ENCODE measurements at places on chromosomes 2 and 18. TPM values are rescaled to one million over a fixed set of nuclear protein-coding genes. Genes with fewer than 3 reads are reported as not detected.

PLGLB1 gene
- total RNA-seq: not detected

DNA sequence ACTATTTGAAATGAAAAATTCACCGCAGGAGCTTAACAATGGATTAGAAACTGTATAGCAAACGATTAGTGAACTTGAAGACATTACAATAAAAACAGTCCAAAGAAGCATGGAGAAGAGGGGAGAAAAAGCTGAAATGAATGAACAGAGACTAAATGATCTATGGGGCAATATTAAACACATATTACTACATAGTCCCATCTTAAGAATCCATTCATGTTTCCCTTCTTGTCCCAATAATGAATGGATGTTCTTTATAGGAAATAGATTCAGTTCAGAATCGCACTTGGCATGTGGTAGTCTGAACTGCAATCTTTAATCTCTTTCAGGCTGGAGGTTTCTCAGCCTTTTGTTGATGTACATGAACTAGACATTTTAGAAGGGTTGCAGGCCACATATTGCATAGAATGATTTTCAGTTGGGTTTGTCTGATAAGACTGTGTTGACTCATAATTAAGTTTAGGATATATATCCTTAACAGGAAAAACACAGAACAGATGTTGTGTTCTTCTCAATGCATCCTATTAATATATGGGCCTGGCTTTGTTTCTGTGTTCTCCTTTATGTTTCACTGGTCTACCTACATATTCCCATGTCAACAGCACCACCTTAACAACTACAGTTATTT, 27.9 kb downstream of the CCDC88A start:
- no peak for DNase-seq

DNA sequence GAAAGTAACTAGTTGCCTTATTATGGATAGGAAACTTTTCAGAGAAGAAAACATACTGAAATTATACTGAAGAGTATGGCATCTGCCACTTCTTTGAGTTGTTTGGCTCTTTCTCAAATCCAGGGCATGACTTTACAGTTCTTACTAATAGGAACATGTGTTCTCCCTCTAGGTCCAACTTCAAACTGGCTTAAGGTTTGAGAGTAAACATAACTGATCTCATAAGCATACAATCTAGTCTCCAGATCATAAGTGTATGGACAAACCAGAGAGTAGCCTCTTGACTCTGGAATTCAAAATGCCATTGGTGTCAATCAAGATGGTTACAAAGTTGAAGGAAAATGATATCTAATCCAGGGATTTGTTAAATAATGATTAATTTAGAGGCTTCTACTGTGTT, 101.5 kb downstream of the NYAP2 start:
- no peak for DNase-seq

DNA sequence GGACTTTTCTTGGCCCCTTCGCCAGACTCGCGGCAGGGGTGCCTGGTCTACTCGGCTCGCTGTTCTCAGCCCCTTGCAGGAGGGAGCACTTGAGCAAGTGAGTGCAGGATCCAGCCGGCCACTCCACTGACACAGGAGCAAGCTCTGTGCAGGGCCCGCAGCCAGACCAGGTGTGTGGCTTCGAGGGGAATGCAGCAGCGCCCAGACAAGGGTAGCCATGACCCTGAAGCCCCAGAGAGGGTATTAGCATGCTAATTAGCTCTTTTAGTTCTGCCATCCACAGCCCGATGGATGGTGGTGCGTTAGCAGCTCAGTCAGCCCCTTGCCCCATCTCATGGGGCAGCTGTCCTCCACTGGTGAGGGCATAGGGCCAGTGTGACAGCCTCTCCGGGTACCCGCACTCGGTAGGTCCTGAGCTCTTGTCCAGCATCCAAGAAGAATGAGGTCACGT, 103.2 kb upstream of the HS6ST1 start:
- DNase-seq: no peak

DNA sequence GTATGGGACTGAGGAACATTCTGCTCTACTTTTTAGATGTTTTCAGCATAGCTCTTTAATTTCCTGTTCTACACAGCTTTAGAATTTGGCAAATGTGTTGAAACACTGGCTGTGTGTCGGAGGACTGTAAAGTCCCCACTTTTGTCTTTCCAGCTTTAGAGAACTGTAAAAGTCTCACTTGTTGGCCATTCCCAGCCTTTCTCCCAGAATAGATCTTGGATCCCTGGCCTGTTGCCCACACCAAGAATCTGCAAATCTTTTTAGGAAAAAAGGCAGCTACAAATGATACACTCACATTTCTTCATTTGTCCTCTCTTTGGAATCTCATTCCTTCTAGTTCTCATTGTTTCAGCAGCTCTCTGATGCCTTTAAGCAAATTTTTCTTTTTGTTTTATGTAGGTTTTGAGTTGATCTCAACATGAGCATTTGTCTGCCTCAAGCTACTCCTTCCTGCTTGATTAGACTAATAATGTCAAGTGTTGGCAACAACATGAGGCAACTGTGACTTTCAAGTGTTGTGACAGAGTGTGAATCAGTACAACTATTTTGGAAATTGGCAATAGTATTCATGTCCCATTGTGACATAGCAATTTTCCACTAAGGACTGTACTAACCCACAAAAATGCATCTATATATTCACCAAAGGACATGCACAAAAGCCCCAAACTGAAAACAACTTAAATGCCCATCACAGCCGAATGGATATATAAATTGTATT, 610.8 kb downstream of the EPHA4 start:
- DNase-seq: no peak

HOXD9 gene
- not detected for total RNA-seq

GRCh38 chr2:101030866-101031554, 28.9 kb downstream of the RPL31 start:
- no peak for DNase-seq

EVX2 gene
- not detected for total RNA-seq

DNA sequence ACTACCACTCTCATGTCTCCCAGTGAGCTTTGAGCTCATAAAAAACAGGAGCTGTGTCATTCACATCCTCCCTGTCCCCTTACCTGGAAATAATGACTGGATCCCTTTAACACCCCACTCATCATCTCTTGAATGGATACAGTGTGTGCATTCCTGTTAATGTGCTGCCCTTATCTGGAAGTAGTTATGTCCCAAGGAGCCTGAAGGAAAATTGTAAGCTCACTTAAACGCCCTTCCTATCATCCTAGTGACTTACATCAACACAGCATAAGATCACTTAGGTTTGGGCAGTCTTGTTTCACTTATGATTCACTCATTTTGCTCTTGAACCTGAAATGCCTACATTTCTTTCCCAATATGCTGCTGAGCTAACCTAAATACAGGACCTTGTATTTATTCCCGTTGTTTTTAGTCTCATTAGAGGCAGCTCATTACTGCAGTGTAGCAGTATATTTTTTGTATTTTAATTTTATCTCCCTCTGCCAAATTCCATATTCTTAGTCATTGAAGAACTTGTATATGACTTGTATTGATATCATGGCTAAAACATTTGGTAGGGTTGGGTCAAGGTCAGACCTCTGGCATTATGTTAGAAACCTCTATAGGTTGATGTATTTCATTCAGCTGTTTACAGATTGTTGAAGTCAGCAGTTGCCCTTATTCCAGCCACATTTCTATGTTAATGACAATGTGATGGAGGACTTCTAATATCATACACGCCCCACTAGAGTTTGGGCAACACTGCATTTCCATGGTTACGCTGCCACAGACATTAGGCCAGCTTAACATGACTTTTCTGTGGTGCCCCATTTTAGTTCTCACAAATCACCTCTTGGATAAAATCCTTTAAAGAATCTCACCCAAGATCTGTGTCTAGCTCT, 72.9 kb downstream of the PKP4 start:
- DNase-seq: no peak

DNA sequence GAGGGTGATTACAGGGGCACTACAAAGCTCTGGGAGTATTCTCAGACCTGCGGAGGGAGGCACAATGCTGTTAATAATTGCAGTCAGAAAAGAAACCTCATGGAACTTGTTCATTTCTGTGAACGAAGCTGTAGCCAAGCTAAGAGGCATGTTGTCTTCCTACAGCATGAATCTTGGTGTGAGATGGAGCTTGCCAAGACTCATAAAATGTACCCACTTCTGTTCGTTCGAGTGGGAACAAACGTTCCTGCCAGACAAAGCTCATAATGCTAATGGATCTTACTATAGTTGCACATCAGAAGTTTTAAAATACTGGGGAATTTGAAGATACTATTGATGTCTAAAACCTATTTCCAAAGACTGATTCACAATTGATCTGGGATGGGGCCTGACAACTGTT, 489.1 kb downstream of the ZEB2 start:
- DNase-seq: no peak

DNA sequence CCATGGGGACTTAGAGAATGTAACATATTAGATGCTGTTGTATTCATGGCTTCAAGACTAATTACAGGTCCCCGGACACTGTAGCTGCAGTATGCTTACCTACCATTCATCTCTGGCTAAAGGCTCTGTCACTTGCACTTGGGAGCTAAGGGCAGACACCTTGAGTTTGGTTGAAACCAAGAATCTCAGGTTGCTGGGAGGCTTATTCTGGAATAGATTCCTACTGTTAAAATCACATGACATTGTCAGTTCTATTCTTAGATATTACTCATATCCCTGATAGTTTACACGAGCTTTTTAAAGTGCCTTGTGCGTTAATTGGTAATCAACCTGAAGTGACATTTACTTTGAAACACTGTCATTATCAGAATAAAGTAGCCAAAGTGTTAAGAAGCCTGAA, 73.0 kb upstream of the EPB41L5 start:
- DNase-seq: no peak

NOSTRIN gene
- total RNA-seq: 34.3 TPM

CFAP65 gene
- total RNA-seq: not detected

DNA sequence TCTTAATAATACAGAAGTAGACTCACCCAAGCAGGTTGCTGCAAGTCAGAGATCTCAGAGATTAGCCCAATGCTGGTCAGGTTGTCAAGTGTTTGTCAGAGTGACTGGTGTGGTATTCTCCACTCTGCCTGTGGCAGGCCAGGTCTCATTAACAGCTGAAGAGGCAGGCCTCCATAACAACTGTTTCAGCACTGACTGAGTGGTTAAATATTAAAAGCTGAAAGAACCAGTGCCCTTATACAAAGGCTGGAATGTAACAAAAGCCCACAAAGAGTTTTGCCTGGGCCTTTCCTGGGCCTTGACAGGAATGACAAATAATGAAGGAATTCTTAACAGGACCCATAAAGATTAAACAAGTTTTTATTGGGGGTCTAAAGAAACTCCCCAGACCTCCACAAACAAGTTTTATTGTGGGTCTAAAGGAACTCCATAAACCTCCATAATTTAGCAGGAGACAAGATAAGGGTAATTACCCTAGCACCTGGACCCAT, 26.8 kb downstream of the SULT1C2 start:
- no peak for DNase-seq

DNA sequence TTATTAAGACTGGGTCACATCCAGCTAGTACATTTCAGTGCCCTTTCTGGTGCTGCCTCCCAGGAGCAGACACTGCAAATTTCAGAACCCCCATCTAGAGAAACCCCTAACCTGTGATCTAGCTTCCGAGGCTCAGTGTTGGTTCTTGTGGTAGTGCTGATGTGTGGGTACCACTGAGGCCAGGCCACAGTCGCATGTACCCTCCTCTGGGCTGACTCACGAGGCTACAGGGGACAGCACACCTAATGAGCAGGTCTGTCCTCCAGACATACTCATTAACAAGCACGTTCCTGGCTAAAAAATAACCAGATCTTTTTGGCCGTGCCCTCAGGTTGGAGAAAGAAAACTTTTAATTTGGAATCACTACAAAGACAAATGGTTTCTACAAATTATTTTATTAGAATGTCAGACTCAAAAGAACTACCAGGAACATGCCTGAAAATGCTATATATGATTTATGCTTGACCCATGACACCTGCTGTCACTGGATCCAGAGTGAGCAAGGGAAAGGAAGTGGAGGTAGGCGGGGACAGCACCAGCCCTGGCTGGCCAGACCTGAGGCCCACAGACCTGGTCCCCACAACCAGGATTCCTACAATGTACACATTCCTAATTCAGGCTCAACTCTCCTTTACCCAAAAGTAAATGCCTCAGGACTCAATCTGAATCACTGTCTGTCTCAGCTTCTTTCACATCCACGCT, 8.5 kb downstream of the CIAO1 start:
- no peak for DNase-seq

DNA sequence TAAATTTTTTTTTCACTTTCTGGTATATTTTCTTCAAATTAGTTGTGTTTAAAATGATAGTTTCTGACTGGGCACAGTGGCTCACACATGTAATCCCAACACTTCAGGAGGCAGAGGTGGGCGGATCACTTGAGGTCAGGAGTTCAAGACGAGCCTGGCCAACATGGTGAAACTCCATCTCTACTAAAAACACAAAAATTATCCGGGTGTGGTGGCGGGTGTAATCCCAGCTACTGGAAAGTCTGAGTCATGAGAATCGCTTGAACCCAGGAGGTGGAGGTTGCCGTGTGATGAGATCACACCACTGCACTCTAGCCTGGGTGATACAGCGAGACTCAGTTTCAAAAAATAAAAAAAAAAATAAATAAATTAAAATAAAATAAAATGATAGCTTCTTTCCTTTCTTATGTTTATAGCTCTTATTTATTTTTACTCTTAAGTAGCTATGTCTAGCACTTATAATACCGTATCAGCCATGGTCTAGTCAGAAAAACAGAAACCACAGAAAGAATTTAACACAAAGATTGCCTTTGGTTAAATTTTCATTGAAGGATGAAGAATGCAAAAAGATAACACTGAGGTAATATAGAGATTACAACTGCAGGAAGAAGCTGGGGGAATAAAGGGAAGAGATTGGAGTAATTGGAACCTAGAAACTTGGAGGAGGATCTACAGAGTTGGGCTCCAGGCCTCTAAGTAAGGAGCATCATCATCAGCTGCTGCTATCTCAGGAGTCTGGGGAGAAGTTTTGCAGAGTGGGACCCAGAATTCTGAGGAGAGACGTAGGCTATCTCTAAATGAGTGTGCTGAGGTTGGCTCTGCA, 54.7 kb upstream of the MBOAT2 start:
- DNase-seq: no peak

FBXO15 gene
- not detected for total RNA-seq

DNA sequence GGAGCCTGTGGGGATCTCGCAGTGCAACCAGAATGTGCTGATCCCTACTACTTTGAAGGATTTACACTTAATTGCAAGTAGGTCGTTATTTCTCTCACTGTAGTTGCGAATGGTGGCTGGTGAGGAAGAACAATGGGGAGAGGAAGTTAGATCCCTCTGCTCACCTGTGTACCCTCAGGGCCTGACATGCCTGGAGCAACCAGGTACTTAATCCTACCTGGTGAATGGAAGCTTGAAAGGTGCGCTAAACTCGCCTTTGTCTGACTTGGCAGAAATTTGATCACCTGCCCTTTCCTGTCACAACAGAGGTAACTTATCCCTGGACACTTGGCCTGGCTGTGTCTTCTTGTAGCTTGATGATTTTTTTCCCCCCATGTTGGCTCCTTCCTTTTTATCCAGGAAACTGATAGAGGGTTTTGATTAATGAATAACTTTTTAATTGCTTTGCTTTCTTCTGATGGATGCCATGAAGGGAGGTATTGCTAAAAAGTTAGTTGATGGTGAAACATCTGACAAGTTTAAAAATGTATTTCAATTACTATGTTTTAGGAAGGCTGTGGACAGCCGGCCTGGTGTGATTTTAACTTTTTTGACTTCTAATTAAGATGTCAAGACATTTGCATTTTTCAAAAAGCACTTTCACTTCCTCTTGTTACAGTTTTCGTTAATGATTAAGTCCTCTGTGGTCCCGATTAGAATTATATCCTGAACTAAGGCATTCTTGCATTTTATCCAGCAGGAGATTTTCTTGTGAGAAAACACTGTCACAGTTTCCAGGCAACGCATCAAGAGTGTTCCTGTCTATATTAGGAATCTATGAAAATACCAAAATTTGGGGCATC, 9.2 kb downstream of the SGPP2 start:
- no peak for DNase-seq

ESPNL gene
- 2.0 TPM for total RNA-seq

OLA1 gene
- total RNA-seq: 43.8 TPM
